ENCODE measurements at places on chromosomes 7 and 10.

GRCh38 chr10:90087197-90088023 is 386.0 kb downstream of the KIF20B start:
- DNase-seq, result no peak

GRCh38 chr10:123146013-123146893 is 1.7 kb upstream of the HMX2 start:
- DNase-seq, result no peak

GRCh38 chr10:90354914-90355313 is 502.9 kb downstream of the HTR7 start:
- no peak for DNase-seq

GRCh38 chr7:81846398-81846797 is 76.6 kb upstream of the HGF start:
- no peak for DNase-seq

DNA sequence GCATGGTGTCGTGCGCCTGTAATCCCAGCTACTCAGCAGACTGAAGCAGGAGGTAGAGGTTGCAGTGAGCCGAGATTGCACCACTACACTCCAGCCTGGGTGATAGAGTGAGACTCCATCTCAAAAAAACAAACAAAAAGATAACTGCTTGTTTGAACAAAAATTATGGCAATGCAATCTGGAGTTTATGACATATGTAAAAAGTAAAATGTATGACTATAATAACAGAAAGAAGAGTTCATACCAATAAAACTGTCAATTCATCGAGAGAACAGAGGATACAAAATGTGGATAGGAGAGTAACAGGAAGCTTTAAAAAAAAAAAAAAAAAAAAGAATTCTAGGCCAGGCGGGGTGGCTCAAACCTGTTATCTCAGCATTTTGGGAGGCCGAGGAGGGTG is 19.2 kb downstream of the SLC25A16 start:
- DNase-seq, result no peak

DNA sequence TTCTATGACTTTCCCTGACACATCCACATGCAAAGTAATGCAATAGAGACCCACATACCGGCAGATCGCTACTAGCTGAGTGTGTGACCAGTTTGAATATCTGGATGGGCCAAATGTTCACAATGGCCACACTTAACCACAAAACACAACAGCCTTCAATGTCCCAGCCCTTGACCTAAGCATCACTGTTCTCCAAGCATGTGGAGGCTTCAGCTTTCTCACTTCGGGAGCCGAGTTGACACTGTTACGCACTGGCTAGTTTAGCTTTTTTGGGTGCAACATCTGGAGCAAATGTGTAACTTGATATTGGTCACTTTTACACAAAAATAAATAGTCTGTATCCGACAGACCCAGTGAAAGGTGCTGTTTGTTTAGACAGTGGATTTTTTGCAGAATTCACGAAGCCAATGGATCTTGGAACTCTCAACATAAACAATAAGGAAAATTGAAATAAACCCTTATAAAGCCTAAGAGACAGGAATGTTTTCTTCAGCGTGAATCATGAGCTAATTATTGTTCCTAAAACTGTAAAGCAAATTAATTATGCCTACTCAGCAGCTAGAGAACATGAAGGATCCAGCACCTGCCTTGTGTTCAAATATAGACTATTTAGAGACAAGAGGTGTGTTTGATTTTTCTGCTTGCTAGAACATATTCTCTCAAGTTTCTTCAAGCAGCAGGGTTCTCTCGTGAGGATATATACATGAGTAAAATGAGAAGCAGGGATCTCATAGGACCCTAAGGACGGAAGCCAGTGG is 117.6 kb upstream of the JCAD start:
- no peak for DNase-seq

DNA sequence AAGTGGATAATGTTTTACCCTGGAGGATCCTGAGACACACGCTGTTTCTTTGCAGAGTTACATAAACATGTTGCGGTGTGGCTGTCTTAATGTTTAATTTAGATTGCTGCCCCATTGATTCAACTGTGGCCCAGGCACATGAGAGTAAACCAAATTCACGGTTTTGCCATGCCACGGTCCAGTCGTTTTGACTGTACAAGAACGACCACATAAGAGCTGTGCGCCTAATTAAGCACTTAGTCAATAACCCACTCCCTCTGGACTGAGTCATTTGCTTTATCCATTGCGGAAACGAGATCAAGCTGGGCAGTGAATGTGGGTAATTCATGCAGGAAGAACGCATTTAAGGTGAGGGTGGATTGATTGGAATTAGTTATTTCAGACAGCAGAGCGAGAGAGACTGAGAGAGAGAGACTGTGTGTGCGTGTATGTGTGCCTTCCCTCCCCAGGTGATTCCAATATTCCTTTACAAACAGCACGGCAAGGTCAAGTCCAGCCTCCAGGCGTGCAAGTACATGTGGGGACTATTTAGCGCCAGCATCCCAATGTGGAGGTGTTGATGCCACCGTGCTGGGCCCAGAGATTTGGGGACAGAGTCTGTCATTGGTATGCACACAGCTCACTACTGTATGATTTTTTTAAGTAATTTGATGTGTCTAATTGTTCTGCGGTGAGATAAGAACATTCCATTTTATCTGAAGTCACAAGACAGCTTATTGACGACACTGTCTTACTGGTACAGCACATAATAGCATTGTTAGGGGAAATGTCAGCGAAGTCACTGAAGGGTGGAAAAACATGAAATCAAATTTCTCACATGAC is 8.4 kb upstream of the TEX36 start:
- no peak for DNase-seq

GRCh38 chr7:81944058-81944457 is 174.2 kb upstream of the HGF start:
- DNase-seq, result no peak

DNA sequence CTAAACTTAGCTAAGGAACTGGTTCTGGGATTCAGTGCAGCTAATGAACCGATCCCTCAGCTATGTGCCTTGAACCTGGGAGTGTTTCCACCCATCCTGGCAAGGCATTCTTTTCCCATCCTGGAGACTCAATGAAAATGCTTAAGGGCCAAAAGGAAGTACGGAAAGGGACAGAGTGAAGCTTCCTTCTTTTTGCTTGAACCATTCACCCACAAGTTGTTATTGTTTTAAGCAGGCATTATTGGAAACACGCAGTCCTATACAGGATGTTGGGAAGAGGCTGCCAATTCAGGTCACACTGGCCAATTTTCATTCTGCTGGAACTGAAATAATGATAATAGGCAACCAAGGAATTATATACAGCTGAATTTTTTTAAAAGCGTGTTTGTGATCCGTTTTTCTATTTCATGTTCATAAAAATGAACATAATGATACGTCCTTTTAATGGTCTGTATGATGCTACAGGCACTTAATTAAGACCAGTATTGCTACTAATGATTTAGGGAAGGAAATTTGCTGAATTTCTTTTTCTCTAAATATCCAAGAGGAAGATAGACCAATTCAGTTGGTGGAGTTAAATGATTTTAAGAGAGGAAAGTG is 57.8 kb upstream of the FZD1 start:
- no peak for DNase-seq

DNA sequence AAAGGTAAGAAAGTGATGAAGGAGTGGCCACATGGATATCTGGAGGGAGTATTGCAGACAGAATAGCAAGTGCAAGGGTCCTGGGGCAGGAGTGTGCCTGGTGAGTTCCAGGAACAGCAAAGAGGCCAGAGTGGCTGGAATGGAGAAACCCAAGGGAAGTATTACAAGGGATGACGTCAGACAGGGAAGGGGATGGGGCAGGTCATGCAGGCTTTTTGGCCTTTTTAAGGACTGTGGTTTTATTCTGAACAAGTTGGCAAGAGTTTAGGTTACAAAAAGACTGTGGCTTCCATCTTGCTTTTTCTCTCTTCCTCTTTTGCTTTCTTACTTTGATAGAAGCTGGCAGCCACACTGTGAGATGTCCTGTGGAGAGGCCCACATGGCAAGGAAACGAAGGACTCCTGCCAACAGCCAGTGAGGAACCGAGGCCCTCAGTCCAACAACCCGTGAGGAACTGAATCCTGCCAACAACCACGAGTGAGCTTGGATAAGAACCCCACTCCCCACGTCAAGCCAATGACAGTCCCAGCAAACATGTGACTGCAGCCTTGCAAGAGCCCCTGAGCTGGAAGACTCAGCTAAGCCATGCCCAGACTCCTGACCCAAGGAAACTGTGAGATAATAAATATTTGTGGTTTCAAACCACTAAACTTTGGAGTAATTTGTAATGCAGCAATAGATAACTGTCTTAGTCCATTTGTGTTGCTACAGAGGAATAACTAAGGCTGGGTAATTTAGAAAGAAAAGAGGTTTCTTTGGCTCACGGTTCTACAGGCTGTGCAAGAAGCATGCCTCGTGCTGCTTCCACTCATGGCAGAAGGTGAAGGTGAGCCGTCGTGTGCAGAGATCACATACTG is 19.8 kb upstream of the KDM7A start:
- DNase-seq, result peak; percentile 13

GRCh38 chr10:88791924-88792323 is 10.6 kb upstream of the LIPM start:
- peak; percentile 21 for DNase-seq

GRCh38 chr10:114526126-114526503 is 121.8 kb upstream of the AFAP1L2 start:
- DNase-seq, result no peak

GRCh38 chr10:80518807-80519360 is 18.8 kb upstream of the SH2D4B start:
- no peak for DNase-seq

DNA sequence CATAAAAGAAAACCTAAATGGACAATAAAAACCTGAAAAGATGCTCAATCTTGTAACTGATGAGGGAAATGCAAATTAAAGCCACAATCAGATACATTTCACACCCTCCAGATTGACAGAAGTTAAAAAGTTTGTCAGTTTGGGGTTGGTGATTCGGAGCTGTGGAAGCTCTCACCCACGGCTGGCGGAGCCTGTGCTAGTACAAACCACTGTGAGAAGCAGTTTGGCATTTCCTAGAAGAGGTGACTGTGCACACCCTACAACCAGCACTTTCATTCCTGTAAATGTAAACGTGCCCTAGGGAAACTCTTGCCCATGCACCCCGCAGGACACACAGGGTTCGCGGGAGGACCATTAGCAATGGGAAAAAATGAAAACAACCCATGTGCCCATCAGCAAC is 114.1 kb downstream of the BMS1 start:
- DNase-seq, result no peak

- peak; percentile 36 for DNase-seq
Measured at GRCh38 chr7:97499204-97499603, 232.7 kb upstream of the TAC1 start.

GRCh38 chr10:97349752-97350513 is 15.4 kb upstream of the FRAT2 start:
- DNase-seq, result no peak

- DNase-seq, result no peak
Measured at GRCh38 chr7:46029111-46029704, 108.1 kb upstream of the IGFBP3 start.

DNA sequence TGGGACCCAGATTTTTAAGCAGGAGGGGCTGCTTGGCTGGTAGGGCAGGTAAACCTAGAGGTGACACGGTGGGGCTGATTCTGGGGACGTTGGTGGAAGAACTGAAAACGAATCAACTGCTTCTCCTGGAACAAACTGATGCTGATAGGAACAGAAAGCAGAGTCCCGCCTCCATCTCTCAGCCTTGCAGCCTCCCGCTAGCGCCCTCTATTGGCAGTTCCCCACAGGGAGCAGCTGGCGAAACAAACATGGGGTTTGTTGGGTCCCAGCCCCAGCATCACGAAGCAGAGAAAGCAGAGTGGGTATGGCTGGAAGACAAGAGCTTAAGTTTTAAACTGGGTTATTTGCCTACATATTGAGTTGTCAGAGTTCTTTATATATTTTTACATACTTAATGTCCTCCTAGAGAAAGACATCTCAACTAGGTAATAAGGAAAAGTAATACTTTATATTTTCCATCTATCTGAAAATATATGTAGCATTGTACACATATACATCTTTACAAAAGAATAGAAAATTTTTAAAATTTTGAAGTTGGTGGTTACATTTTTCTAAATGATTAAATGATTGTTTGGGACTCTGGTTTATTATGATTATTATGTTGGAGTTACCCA is 42.3 kb upstream of the FOXI2 start:
- peak; percentile 3 for DNase-seq

DNA sequence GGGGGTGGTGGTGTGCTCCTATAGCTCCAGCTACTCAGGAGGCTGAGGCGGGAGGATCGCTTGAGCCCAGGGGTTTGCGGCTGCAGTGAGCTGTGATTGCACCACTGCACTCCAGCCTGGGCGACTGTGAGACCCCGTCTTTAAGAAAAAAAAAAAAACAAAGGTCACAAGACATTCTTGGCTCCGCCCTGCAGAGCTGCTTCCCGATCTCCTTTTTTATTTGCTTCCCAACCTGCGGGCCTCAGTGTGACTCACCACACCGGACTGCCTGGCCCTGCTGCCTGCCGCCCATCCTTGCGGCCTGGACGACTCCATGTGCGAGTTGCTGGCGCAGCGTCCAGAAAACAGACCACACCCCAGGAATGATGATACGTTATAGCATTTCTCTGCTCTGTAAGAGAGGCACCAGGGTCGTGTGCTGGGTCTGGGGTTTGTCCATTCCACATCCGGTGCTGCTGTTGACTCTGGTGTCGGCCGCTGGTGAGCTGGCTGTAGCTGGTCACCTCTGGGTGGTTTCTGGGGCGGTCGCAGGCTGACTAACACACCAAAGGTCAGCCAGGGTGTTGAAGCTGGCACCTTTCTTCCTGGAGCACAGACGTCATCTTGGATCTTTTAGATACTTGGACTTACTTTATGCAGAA is 123.6 kb downstream of the TCF7L2 start:
- peak; percentile 47 for DNase-seq

- peak; percentile 57 for DNase-seq
Measured at GRCh38 chr7:157337316-157338149, 729 bp downstream of the DNAJB6 start.

DNA sequence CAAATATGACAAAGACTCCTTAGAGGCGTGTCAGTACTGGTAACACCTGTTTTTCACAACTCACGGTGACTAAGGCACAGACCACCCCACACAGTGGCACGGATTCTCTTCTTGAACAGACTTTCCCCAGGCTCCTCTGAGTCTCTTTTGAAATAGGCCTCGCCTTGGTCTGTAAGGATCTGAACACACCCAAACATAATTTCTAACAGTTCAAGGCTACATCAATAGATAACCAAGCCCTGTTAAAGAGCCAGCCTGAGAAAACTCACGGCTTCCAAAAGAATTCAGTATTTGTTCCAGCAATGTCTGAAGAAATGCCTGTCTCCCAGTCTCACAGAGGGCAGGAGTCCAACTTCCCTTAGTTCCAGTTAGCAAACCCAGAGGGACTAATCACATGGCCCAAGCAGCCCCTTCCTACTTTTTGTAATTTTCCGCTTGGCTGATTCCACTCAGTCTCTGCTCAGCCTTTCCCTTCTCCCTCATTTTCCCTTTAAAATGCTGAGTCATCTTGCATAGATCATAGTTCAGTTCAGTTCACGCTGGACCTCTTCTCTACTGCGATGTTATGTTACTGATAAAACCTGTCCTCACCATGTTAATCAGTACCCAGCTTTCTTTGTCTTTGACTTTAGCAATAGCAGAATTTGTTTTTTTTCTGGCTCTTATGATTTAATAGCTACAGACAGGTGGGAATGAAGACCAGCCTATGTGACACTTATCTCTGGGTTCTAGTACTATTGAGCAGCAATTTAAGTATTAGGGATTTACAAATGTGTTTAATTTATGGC is 22.6 kb upstream of the AKR1C3 start:
- peak; percentile 84 for DNase-seq
